ENCODE measurements at places on chromosomes 13 and 19. TPM values are rescaled to one million over a fixed set of nuclear protein-coding genes. Genes with fewer than 3 reads are reported as not detected.

GFY gene
- not detected for total RNA-seq

GEMIN7 gene
- total RNA-seq, result 10.4 TPM

SLC10A2 gene
- total RNA-seq, result not detected

MCEMP1 gene
- total RNA-seq, result 0.26 TPM

- DNase-seq, result no peak
These were observed 19.1 kb upstream of the ZNF260 start for GRCh38 chr19:36547001-36547732.

- no peak for DNase-seq
These were observed 2.5 kb downstream of the LYPD3 start for GRCh38 chr19:43462785-43463380.

- no peak for DNase-seq
These were observed 8.1 kb downstream of the ZNF460 start for GRCh38 chr19:57288373-57288772.

GRCh38 chr13:74931698-74932433, 550.1 kb downstream of the TBC1D4 start:
- DNase-seq, result no peak

- no peak for DNase-seq
These were observed 48.7 kb upstream of the GPR183 start for GRCh38 chr13:99356012-99356261.

DNA sequence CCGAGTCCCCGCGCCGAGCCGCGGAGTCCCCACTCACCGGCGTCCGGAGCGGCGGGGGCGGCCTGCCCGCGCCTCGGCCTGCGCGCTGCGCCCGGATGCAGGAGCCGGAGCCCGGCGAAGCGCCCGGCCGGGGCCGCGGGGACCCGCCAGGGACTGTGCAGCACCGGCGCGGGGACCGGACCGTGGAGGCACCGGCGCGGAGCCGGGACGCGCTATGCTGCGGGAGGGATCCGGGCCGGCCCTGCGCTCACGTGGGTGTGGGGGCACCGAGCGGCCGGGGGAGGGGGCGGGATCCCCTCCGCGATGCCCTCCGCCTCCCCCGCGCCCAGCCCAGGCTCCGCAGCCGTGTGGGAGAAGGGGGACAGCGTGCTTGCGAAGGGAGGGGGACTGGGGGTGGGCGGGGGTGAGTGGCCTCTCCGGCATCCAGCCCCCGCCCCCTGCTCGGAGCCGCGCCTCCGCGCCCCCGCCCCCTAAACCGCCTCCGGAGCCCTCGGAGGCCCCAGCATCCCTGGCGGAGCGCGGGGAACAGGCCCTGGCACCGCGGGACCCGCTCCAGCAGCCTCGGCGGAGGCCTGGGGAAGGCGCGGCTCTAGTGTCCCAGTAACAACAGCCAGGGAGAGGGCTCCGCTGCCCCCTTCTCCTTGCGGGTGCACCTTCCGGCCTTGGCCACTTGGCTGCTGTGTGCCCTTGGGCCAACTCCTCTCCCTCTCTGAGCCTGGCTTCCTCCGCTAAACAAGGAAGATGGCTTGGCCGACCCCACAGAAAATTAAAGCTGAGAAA, at the start of gene SLC1A6:
Gene SLC1A6, minus strand, starts transcription at position 389 of the 780 bp plus-strand sequence. CDS start 6,954 bp downstream, outside the sequence.
- no peak for DNase-seq
